ENCODE measurements at places on chromosomes 6 and 20.

DNA sequence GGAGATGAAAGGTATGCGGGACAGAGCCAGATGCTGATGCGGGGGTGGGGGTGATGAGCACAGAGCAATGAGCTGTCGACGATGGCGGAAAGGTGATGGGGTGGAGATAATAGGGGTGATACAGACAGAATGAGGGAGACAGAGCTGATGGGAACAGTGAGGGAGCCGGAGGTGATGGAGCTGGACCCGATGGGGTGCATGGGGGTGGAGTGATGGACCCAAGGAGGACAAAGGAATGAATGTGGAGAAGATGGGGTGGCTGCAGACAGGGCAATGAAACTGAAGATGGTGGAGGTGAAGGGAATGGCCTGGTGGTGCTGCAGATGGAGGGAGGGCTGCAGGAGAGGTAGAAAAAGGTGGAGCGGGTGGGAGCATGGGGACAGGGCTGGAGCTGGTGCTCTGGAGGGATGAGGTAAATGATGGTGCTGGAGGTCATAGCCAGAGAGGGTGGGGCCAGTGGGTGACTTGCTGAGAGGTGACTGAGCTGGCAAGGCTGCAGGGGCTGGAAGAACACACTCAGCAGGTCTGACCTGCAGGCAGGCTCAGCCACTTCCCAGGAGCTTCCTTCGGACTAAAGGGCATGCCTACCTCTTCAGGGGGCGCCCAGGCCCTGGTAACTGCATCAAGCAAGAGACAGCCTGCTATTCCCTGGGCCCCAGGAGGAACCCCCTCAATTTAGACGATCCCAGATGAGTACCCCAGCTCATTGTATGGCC, 6.0 kb upstream of the FOXS1 start:
- no peaks in the 10 kb centered on the region for H3K4me1 ChIP-seq
- H3K36me3 ChIP-seq, result no peaks in the 10 kb centered on the region
- H3K27ac ChIP-seq, result no peak overlapping the region
- no peak for DNase-seq

DNA sequence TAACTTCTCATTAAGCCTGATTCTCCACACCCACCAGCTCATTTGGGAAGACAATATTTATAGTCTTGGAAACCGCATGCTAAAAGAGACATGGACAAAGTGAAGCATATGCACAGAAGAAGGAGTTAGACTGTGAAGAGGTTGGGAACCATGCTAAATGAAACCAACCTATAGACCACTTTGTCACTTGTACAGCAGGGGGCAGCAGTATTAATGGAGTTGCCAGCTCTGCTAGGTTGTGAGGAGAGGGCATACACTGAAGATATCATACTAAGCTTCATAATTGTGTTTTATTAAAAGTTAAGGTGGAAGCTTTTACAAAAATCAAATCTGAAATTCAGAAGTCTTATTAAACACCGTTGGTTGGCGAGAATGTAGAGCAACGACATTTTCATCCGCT, 38.3 kb upstream of the HMGCLL1 start:
- H3K4me3 ChIP-seq, result no peak overlapping the region
- H3K36me3 ChIP-seq, result no peaks in the 10 kb centered on the region
- DNase-seq, result no peak
- H3K4me1 ChIP-seq, result no peaks in the 10 kb centered on the region
- no peaks in the 10 kb centered on the region for H3K27me3 ChIP-seq

- no peaks in the 10 kb centered on the region for H3K36me3 ChIP-seq
- peaks cover 7% of the 10 kb centered on the region for H3K4me1 ChIP-seq
- peak overlapping the region; percentile 80 for H3K27ac ChIP-seq
These were observed 31.4 kb downstream of the COL11A2 start for GRCh38 chr6:33160728-33161344.

GRCh38 chr20:61829526-61829925, 236.2 kb downstream of the TAF4 start:
- H3K4me1 ChIP-seq, result no peaks in the 10 kb centered on the region
- H3K27me3 ChIP-seq, result peaks cover 28% of the 10 kb centered on the region
- H3K27ac ChIP-seq, result no peak overlapping the region
- H3K4me3 ChIP-seq, result no peak overlapping the region
- no peaks in the 10 kb centered on the region for H3K36me3 ChIP-seq

DNA sequence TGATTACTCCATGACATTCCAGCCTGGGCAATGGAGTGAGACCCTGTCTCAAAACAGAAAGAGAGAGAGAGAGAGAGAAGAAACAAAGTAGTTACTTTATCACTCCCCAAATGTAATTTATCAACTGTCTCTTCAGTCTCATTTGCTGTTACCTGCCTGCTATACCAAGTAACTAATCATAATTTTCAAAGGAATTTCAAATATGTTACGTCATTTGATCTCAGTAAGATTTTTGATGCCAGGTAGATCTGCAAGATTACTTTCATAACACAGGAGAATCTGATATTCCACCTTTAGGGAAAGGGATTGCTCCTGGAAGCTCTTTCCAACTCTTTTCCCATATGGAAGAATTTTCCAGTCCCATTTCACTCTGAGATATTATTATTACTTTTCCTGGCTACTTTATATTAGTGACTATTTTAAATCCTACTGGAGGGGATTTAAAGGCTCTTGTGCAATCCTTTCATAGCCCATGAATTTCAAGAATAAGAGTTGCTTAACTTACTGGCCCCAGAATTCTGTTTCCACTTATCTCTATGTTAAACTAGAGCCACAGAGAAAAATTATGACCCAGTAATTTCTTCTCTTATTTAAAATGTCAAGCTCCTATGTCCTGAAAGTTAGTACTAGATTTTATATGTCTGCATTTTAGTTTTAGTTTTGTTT, 390.2 kb upstream of the FLRT3 start:
- no peak overlapping the region for H3K27ac ChIP-seq
- no peaks in the 10 kb centered on the region for H3K36me3 ChIP-seq
- no peak for DNase-seq
- H3K4me1 ChIP-seq, result no peaks in the 10 kb centered on the region
- no peak overlapping the region for H3K4me3 ChIP-seq

GRCh38 chr6:47144306-47144705, 102.2 kb upstream of the ADGRF1 start:
- no peaks in the 10 kb centered on the region for H3K36me3 ChIP-seq
- H3K4me1 ChIP-seq, result no peaks in the 10 kb centered on the region
- H3K27ac ChIP-seq, result no peak overlapping the region
- no peak overlapping the region for H3K4me3 ChIP-seq
- H3K27me3 ChIP-seq, result no peaks in the 10 kb centered on the region

GRCh38 chr20:48425321-48425720, 402.5 kb downstream of the PREX1 start:
- no peaks in the 10 kb centered on the region for H3K36me3 ChIP-seq
- H3K27ac ChIP-seq, result no peak overlapping the region
- no peaks in the 10 kb centered on the region for H3K27me3 ChIP-seq
- no peak for DNase-seq
- H3K4me3 ChIP-seq, result no peak overlapping the region

DNA sequence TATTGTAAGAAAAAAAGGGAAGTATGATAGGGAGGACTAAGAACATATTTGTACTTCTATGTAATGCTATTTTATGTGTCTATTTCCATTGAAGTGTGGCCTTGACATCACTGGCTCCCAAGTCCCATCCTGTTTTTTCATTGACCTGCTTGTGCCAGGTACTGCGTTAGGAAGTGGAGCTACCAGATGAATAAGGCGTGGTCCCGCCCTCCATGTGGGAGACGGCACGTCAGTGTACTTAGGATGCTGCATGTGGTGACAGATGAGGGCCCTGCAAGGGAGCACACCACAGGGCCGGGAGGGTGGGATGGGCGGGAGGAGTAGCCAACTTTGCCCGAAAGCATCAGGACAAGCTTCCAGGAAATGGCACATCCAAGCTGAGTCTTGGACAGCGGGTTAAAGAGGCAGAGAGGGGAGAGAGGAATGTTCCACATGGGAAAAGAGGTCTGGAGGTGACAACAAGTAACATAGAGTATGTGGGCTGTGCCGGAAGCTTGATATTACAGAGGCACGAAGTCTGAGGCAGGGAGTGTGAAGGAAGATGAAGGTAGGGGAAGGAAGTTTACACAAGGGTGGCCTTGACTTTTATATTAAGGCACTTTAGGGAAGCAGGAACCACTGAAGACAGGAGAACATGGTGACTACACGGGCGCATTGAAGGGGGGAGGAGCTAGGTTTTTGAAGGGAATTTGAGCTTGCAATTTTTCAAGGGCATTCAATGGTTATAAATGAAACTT, 140.6 kb downstream of the MTHFD1L start:
- H3K36me3 ChIP-seq, result no peaks in the 10 kb centered on the region
- no peak overlapping the region for H3K27ac ChIP-seq
- no peak for DNase-seq
- no peaks in the 10 kb centered on the region for H3K4me1 ChIP-seq

- no peak for DNase-seq
- H3K27ac ChIP-seq, result no peak overlapping the region
- H3K4me3 ChIP-seq, result no peak overlapping the region
- H3K4me1 ChIP-seq, result no peaks in the 10 kb centered on the region
- no peaks in the 10 kb centered on the region for H3K36me3 ChIP-seq
- no peaks in the 10 kb centered on the region for H3K27me3 ChIP-seq
These were observed 493.1 kb upstream of the FLRT3 start for GRCh38 chr20:14830466-14830865.

GRCh38 chr20:48673507-48673906, 154.3 kb downstream of the PREX1 start:
- no peaks in the 10 kb centered on the region for H3K4me1 ChIP-seq
- no peaks in the 10 kb centered on the region for H3K36me3 ChIP-seq
- H3K27ac ChIP-seq, result no peak overlapping the region
- H3K27me3 ChIP-seq, result no peaks in the 10 kb centered on the region
- DNase-seq, result no peak
- H3K4me3 ChIP-seq, result no peak overlapping the region

DNA sequence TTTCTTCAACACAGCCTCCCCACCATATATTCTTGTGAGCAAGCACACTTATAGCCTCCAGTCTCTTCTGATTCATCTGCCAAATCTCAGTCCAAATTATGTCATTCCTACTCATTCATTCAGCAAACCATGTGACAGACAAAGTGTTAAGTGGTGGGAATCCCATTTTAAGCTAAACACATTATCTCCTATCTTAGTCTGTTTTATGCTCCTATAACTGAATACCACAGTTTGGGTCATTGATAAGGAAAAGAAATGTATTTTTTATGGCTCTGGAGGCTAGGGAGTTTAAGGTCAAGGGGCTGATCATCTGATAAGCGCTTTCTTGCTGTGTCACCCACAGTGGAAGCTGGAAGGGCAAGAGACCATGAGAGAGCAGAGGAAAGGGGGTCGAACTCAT, 23.9 kb upstream of the SMIM13 start:
- no peaks in the 10 kb centered on the region for H3K27me3 ChIP-seq
- H3K36me3 ChIP-seq, result no peaks in the 10 kb centered on the region
- DNase-seq, result no peak
- no peak overlapping the region for H3K4me3 ChIP-seq
- no peak overlapping the region for H3K27ac ChIP-seq
- no peaks in the 10 kb centered on the region for H3K4me1 ChIP-seq

DNA sequence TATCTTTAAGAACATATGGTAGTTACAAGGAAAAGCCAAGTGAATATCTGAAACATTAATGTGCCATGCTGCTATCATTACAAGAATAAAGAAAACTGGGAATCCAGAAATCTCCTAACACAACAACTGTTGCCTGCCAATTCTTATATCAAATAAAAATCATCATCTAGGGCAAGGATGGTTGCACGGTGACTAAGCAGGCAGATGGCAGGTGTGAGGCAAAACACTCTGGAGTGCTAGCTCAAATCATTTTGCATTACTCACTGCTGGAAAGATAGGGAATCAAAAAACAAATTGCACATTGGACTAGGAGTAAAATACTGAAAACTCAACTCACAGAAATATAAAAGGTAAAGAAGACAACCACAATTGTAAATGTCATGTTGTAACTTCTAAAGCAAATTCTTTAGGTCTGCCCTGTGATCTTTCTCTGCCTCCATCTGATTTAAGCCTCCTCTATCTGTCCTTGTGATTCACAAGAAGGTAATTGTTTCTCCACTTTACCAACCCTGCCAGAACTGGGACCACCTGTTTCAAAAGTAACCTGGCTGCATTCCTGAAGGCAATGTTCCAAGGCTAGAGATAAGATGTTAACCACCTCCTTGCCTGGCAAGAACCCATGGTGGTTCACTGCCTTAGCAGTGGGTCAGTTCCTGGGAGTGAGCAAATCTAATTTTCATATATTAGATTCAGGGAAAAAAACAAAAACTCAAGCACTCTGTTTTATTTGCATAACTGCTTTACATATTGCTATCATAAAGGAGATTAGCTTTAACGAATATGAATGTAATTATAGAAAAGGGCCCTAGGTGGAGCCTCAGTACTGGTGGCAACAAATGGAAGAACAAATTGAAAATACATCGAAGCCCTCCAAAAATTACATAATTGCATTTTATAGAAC, 33.1 kb upstream of the LCA5 start:
- DNase-seq, result no peak
- no peaks in the 10 kb centered on the region for H3K27me3 ChIP-seq
- H3K36me3 ChIP-seq, result no peaks in the 10 kb centered on the region

- no peaks in the 10 kb centered on the region for H3K27me3 ChIP-seq
- no peak for DNase-seq
- no peak overlapping the region for H3K27ac ChIP-seq
These were observed 75.2 kb downstream of the ZHX3 start for GRCh38 chr20:41242352-41242751.

DNA sequence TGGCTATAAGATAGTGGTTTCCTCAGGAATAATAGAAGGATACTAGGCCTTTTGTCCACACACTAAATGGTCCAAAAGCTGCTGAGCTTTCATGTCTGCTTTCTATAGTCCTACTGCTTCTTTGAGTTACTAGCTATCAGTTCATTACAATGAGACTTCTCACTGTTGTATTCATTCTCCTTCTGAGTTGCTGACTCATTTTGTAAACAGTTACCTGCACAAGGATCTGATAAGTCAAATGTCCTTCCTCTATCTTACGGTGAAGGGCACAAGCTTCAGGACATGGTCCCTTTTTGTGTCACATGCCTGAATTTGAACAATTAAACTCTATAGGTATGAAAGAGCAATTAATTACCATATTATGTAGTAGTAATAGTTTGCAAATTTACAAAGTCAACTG, 90.5 kb downstream of the MAN1A1 start:
- no peaks in the 10 kb centered on the region for H3K4me1 ChIP-seq
- no peak for DNase-seq
- no peaks in the 10 kb centered on the region for H3K27me3 ChIP-seq
- H3K36me3 ChIP-seq, result no peaks in the 10 kb centered on the region
- no peak overlapping the region for H3K4me3 ChIP-seq

DNA sequence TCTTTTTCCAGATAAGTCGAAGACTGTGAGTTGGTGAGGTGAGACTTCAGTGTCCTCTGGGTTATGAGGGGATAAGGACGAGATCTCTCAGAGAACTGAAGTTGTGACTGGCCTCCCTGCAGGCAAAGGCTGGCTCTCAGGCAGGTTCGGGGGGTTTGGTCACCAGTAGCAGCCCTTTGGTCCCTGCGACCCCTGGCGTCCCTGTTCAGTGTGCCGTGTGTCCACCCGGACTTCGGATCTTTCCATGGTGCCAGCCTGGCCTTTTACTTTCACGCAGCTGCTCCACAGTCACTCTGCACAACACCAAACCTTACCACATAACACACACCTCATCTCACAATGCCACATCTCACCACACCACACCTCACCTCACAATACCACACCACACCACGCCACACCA, 131.9 kb downstream of the ERMARD start:
- DNase-seq, result no peak
- H3K27ac ChIP-seq, result no peak overlapping the region
- no peaks in the 10 kb centered on the region for H3K36me3 ChIP-seq
- no peak overlapping the region for H3K4me3 ChIP-seq

GRCh38 chr6:52994839-52995088, 320 bp downstream of the GSTA4 start:
- no peaks in the 10 kb centered on the region for H3K36me3 ChIP-seq
- H3K4me3 ChIP-seq, result peak overlapping the region; percentile 74
- H3K27ac ChIP-seq, result peak overlapping the region; percentile 95
- no peaks in the 10 kb centered on the region for H3K27me3 ChIP-seq
- no peaks in the 10 kb centered on the region for H3K4me1 ChIP-seq
- no peak for DNase-seq

All from breast epithelium (tissue), 4 donors.